ENCODE measurements at places on chromosomes 11 and 22.

- no peak for DNase-seq
Measured at GRCh38 chr22:27472975-27473374, 328.6 kb downstream of the MN1 start.

DNA sequence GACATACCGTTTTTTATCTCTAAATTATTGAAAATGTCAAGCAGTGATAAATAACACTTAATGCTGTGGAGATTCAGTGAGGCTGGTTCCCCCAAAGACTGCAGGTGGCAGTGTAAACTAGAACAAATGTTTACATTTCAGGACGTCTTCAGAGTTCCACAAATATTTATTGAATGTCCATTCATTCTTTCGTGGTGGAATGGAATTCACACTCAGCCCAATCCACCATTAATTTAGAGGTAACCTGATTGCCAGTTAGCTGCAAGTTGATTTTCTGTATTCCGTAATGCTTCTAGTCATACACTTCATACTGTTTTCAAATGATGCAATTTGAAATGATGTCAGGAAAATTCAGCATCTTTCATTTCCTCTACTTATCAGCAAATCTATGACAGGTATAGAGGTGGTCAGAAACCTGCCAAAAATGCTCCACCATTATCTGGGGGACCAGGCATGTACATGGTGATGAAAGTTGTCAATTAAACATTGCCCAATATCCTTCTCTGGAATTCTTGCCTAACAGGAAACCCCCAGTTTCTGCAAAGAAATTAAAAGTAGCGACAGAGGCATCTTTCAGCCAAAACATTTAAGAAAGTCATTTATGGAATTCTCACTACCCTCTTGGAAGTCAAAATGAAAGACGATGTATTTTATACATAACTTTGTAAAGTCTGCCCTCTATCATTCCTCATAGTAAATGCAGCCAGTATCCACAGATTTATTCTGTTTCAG lies 94.3 kb upstream of the BMAL1 start:
- peak; percentile 25 for DNase-seq

GRCh38 chr22:44698531-44699421 lies 3.2 kb upstream of the PRR5 start:
- DNase-seq = peak; percentile 67

- DNase-seq = no peak
Measured at GRCh38 chr11:61553373-61554171, 27.3 kb downstream of the SYT7 start.

DNA sequence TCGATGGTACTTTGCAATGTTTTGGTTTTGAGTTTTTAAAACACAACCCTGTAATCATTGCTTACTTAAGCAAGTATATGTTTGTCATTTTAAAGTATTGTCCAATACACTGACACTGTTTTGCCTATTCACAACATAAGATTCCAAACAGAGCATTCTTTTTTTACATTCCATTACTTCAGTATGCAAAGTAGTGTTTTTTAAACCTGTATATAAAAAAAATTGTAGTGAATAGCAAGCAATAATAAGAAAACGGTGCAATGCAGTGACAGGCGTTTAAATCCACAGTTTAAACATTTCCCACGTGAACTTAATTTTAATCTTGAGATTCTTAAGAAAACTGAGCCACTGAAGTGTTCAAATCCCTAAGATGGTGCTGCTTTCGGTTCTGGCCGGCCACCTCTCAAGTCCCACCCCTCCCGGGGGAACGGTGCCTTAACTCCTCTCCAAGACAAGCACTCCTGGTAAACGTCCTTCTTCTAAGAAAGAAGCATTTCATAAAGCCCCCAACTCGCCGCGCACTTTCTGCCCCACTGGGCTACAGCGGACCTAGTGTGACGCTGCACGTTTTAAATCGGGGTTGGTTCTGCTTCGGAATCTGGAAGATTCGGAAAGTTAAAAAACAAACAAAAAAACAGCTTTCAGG lies 2.9 kb downstream of the PGR start:
- DNase-seq = no peak

DNA sequence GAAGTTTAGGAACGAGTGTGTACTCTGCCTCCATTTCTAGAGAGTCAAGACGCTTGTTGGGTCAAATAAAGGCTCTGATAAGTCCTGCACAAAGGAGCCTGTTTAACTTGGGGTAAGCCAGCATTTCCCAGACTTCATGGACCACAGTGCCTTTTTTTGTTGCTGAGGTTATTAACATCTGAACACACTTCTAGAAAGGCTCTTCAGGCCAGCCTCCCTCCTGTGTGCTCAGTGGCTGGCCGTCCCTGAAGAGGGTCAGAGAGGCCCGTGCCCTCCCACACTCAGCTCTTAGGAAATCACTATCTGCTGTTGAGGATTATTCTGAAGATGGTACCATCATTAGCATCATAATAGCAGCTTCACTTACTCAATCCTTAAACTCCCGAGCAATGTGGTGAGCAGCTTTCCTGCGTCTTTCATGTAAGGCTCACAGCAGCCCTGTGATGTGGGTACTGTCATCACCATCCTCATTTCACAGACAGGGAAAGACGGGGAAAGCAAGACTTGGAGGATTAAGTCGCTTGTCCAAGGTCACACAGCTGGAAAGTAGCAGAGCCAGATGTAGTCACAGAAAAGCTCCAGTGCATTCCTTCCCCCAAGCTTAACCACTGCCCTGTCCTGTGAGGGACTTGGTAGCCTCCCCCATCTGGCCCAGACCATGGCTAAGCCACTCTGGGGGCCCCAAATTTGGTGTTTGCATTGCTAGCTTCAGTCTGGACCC lies 71.3 kb downstream of the TSPAN18 start:
- no peak for DNase-seq

All from cerebellar cortex (tissue), 1 donor.